Fibroblast of mammary gland (primary cell): ENCODE measurements at places on chromosomes 2 and 18.

DNA sequence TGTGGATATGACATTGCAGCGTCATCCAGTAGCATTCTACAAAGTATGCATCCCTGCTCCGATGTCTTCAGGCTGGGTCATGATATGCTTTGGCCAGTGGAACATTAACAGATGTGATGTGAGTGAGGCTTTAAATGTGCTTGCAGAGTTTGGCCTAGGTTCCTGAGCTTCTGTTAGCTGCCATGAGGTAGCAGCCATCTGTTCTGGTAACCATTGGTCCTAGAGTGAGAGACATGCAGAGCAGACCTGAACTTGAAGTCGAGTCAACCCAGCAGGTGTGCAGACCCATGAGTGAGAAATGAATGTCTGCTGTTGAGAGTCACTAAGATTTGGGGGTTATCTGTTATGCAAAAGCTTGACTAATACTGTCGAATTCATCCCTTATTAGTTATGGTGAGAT is 73.8 kb upstream of the NABP1 start:
- DNase-seq: no peak

DNA sequence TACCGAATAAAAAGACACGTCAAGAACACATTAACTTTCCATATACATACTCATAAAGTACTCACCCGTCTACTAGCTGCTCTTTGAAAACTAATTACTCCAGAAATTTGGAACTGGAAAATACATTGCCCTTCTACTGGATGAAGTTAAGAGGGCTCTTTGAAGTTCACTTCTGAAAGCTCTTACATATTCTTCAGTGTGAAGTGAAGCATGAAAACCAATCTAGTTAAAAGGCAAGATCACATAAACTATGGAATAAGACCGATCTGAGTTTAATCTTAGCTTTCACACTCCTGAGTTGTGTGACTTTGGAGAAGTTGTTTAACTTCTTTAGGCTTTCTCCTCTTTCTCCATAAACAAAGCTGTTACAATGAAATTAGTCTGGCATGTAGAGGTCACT is 38.5 kb downstream of the REV1 start:
- DNase-seq: no peak

DNA sequence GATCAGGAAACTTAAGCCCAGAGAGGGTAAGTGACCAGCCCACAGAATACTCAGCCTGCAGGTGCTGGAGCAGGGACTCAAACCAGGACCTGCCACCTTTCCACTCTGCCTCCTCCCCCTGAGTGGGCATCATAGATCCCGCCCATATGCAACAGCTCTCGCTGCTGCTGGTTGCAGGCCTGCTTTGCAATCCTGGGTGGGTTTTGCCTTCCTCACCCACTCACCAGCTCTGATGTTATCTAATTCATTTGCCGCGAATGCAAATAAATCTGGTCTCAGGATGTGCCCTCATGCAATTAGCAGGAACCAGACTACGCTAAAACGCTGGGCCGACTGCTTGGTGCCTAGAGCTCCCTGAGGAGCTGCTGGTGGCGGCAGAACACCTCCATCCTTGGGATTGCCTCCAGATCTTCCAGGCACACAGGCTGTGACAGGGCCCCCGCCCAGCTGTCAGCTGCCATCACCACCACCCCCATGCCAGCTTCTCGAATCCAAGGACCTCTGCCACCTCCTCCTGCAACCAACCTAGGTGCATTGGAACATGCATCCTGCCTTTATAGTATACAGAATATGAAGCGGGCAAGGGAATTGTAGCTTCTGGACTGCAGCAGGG is 28.8 kb downstream of the CNGA3 start:
- no peak for DNase-seq

DNA sequence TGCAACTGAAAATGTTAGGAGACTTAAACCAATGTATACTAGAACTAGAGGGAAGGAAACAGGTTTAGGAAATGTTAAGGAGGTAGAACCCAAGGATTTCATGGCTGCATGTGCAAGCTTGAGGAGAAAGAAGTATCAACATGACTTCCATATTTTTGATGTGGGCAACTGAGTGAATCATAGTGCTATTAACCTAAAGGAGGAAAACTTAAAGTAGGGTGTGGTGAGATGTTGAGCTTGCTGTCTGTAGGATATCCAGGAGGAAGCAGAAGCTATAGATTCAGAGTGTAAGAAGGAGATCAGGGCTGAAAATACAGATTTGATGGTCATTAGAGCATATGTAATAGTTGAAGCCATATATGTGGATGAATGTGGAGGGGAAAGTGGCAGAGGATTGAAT is 31.5 kb downstream of the NDC80 start:
- no peak for DNase-seq

DNA sequence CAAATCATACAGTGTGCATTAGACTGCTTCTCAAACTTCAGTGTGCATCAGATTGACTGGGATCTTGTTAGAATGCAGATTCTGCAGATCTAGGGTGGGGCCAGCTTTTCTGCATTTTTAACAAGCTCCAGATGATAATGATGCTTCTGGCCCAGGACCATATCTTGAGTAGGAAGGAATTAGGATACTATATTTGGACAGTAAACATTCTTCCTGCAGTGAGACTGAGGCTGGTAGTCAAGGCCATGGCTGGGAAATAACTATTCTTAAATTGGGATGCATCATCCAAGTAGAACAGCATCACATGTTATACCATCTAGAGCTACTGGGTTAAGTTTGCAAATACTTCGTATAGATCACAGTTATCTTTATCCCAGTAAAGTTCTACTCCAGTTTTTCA is 28.4 kb upstream of the ARMC9 start:
- DNase-seq: peak; percentile 83

GRCh38 chr2:169661265-169661664 is 32.9 kb downstream of the CFAP210 start:
- no peak for DNase-seq

DNA sequence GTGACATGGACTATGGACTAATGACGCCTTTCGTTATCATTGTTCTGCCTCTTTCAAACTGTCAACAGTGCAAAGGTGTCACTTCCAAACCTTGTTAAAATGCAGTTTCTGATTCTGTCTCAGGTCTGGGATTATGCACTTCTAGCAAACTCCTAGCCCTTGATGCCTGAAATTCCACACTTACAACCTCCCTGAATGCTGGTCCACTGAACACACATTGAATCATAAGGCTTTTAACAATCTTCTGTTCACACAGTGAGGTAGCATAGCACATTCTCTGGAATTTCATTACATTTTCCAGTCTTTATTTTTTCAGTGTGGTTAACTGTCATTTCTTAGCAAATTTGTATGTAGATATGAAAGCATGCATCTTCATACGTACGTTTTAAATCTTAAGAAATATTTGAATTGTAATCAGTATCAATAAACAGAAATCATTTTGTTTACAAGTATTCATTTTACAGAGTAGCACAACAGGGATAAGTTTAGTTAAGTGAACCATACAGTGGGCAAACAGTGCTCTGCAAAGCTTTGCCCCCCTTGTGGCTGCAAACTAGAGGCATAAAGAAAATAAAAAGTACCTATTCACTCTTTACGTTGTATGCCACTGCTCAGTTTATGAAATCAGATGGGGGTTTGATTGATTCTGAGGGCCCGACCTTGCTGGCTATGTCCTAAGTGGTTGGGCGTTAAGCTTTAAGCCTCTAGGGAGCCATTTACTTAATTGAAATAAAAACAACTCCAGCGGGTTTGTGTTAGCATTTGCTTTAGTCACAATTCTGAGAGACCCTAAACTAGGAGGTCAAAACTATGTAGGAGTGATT is 250.8 kb downstream of the LRRTM1 start:
- no peak for DNase-seq

- DNase-seq: peak; percentile 49
Observed at GRCh38 chr2:160377204-160377995, 116.2 kb downstream of the RBMS1 start.

GRCh38 chr2:27989149-27989548 is 98.6 kb downstream of the BABAM2 start:
- DNase-seq: no peak

- DNase-seq: no peak
Observed at GRCh38 chr18:8726281-8726680, 20.9 kb downstream of the MTCL1 start.

GRCh38 chr2:217058791-217059755 is 199.2 kb upstream of the TNP1 start:
- no peak for DNase-seq

DNA sequence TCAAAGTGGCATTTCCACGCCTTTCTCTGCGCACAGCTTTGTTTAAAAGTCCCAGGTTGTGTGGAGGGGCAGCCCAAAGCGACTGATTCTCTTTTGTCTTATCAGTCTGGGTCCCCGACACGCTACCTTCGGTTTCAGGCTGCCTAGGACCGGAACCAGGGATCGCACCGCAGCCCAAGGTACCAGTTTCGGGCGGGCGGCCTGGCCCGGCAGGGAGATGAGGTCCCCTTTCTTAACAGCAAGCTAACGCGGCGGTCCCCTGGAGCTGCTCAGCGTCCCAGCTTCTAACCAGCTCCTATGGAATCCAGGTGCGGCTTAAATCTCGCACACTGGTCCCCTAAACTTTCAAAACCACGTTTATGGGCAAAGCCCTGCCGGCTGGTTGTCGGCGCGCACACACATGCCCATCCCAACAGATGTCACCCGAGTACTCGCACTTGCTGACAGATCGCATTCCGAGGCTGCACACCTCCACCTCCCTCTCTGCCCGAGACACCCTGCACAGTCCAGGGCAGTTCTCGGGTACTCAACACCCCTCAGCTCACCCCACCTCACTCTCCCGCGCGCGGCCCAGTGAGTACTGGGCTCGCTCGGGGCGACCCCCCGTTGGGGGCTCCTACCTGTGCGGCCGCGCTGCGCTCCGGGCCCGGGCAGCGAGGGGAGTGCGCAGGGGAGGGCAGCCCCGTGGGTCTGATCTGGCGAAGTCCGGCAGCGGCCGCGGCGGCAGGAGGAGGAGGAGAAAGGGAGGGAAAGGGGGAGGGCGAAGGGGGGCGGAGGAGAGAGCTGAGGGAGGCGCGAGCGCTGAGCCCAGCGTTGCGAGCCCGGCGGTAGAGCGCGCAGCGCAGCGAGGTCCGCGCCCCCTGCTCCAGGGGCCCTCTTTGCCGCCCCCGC is at the start of gene EFEMP1:
EFEMP1 (minus strand) TSS at position 692 of the 891 bp plus-strand sequence. CDS start 1,342 bp downstream, outside the sequence.
- DNase-seq: peak; percentile 54

GRCh38 chr2:202193881-202194353 is 44.5 kb downstream of the SUMO1 start:
- no peak for DNase-seq

DNA sequence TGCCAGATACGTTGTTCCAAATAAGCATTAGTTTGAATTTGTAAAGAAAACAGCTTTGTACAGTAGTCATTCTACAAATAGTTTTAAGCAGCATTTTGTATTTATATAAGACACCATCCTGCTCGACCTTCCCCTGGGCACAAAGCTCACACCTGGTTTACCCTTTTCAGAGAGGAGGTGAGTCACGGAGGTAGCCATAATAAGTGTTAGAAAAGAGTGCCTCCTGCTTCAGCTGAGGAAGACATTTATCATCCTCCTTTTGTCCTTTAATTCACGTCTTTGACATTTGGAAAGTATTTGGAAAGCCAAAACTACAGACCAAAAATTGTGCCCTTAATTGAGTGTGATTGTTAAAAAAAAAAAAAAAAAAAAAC is 6.8 kb downstream of the RAB12 start:
- DNase-seq: no peak

DNA sequence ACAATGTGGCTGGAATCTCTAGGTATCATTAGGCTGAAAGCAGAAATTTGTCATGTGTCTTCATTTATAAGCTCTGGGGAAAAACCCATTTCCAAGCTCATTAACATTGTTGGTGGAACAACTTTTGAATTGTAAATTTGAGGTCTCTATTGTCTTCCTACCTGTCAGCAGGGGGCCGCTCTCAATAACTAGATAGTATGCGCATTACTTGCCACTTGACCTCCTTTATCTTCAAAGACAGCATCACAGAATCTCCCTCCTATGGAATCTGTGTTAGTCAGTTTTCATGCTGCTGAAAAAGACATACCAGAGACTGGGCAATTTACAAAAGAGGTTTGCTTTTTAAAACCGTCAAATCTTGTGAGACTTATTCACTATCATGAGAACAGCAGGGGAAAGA is 223.1 kb downstream of the CALCRL start:
- DNase-seq: no peak

DNA sequence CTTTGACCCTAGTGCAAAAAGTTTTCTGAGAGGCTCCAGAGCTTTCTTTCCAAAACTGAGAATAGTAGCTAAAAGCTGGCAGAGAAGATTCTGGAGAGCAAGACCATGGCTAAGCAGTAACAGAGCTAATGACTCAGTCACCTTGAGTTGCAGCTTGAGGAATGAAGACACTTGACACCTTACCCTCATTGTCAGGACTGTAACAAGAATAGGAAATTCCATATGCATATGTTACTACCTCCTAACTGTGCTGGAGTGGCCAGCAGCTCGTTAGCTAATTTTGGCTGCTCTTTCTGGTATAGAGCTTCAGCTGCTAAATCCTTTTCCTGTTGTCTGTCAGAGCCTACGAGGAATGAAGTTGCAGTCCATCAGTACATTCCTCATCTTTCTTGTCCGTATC is 68.6 kb upstream of the LHCGR start:
- no peak for DNase-seq

DNA sequence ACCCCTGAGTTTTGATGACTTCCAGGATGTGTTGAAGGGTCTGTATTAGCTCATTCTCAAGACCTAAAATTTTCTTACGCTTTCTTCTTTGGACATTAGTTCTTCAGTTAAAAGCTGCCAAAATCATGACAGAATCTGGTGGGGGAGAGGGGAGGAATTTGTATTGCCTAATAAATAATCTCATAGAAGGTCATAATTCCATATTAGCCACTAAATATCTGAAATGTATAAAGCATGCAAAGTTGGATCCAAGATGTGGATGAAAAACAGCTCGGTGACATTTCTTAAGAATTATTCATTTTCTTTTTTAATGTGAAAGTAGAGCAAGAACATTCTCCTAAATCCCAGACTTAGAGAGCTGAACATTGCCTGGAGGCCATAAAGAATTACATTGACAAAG is 120.1 kb downstream of the MMADHC start:
- no peak for DNase-seq

DNA sequence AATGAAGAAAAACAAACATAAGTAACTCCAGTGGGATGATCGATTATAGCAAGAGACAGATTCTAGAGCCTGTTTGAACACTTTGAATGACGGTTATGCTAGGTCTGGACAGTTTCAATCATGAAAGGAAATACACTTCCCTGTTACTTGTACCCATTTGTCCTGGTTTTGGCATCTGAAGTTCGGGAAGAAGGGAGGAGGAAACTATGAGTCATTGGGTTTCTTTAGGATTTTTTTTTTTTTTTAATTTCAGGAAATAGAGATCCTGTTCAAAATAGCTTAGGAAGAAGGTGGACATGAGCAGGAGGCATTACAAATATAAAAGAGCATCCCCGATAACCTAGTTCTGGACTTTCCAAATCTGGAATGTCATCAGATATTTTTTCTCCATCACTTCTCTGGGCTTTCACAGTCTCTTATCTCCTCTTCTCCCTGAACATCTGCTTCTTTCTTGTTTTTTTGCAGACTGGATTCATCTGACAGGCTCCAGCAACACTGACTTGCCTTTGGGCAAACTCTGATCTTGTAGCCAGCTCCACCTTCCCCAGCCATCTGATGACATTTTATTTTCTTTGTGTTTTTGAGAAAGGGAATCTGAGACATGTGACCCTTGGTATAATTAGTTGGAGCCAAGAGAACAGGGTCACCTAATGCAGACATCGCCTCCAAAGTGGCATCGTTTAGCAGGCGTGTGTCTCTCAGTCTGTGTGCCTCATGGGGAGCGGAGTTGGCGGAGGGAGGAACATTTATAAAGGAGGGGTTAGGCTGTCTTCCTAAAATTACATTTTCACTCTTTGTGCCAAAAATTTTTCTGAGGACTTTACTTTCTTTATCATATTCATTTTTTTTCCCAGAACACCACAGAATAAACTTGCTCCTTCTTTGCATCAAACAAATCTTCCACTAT is 195.3 kb upstream of the EPHA4 start:
- DNase-seq: peak; percentile 38
